RWPE1 (cell line): ENCODE measurements at places on chromosomes 1 and 21.

DNA sequence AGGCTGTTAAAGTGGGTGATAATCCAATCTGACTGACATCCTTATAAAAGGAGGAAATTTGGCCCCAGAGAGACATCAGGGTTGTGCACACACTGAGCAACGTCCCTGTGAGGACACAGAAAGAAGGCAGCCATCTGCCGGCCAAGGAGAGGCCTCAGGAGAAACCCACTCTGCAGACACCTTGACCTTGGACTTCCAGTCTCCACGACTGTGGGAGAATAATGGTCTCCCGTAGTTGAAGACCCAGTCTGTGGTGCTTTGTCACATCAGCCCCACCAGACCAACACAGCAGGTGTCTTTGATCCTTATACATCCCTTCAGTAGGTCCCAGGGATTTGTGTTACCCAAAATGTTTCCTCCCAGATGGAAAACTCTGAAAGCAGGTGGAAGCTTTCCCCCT, 4.2 kb upstream of the DNAJC28 start:
- DNase-seq: no peak

DNA sequence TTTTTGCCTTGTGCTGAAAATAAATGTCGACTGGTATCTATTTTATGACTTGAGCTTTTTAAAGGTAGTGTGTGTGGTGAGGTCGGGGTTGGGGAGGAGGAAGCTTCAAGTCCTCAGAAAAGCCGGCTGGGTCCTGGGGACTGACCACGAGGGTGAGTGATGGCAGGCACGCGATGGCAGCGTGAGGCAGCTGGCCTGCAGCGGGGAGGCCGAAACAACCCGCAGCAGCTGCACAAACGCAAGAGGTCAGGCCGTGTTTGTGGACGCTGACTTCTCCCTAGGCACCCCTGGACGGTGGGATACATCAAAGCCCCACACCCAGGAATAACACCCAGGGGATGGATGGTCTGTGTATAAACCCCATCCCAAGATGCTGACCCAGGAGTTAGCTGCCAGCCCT, 51.4 kb downstream of the ZBTB18 start:
- no peak for DNase-seq

GRCh38 chr1:77762072-77762476, 2.4 kb upstream of the USP33 start:
- DNase-seq: peak; percentile 58

- DNase-seq: no peak
Measured at GRCh38 chr1:150068109-150068435, 496 bp downstream of the VPS45 start.

GRCh38 chr1:71080230-71080738, 551 bp downstream of the ZRANB2 start:
- DNase-seq: peak; percentile 49

DNA sequence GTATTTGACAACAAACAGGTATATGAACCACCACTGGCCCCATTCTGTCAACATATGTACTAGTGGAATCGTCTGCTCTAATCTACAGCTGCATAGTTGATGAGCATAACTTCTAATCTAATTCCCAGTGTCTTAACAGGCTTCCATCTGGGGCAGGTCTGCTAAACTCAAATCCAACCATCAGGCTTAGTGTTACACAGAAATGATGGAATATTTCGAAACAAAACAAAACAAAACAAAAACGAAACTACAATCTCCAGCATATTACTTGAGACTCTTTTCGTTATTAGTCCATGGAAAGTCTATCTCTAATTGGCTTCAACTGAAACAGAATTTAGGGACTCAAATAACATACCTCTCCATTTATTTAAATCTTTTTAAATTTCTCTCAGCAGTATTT, 37.6 kb downstream of the DIPK1A start:
- no peak for DNase-seq

- DNase-seq: no peak
Measured at GRCh38 chr1:59687081-59687480, 127.7 kb upstream of the HOOK1 start.

- no peak for DNase-seq
Measured at GRCh38 chr1:162383516-162383915, 2.0 kb downstream of the C1orf226 start.

- DNase-seq: no peak
Measured at GRCh38 chr1:100530880-100531487, 7.0 kb upstream of the GPR88 start.

DNA sequence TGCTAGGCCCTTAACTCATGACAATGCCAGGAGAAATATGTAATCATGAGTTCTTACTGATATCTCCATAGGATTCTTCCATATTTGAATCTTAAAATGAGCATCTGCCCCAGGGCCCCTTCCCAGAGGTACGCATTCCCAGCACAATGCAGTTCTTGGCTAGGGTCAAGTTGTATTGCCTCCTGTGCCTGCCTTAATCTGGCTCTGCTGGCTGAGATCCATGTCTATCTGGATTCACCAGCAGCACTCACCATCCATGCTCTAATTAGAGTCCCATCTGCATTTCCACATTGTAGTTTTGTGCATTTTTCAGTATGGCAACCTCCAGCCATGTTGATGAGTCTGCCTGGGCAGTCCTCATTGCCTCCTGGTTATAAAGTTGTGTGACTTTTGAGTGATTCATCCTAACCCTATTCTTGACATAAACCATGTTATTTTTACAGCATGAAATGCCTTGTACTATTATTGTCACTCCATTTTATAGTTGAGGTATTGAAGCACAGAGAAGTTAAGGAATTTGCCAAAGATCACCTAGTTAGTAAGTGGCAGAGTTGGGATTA, 55.9 kb downstream of the CAMSAP2 start:
- no peak for DNase-seq

GRCh38 chr1:51331206-51332100, 1.1 kb upstream of the TTC39A start:
- no peak for DNase-seq
